ENCODE measurements at places on chromosomes 1 and 21.
A peak's percentile ranks its signal among the peaks of the same experiment; 100 is the strongest.

DNA sequence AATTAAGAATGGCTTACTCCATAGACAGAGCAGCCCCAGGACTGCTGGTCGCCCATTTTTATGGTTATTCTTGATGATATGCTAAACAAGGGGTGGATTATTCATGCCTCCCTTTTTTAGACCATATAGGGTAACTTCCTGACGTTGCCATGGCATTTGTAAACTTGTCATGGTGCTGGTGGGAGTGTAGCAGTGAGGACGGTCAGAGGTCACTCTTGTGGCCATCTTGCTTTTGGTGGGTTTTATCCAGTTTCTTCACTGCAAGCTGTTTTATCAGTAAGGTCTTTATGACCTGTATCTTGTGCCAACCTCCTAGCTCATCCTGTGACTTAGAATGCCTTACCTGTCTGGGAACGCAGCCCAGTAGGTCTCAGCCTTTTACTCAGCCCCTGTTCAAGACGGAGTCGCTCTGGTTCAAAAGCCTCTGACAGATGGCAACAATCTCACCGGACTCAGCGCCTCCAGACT, 5.2 kb upstream of the AGPAT3 start:
- DNase-seq, result no peak

- DNase-seq, result no peak
Observed at GRCh38 chr1:192941722-192942411, 117.3 kb downstream of the UCHL5 start.

DNA sequence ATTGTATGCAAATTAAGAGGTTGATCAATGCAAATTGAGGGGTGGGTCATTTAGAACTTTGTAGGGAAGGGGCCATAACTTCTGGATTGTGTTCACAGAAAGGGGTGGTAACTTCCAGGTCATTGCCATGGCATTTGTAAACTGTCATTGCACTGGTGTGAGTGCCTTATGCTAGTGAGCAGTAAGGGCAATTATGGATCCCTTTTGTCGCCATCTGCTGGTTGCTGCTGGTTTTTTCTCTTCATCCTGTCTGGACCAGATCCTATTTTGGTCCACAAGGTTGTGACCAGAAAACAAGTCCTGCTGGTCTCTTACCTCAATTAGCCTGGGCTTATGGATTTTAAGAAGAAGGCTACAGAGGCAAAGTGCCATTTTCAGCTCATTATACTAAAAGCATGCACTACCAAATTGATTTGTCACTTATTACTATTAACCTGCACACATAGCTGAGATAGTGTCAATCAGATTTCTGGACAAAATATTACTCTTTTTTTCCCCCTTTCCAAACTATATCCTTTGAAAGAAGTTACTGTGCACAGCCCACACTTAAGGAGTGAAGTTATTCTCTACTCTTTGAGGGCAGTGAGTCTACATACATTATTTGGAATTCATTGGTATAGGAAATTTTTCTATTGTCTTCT, 196.2 kb downstream of the ZC3H11B start:
- DNase-seq, result peak; percentile 68

GRCh38 chr1:211932933-211933254, 102.3 kb upstream of the LPGAT1 start:
- no peak for DNase-seq

DNA sequence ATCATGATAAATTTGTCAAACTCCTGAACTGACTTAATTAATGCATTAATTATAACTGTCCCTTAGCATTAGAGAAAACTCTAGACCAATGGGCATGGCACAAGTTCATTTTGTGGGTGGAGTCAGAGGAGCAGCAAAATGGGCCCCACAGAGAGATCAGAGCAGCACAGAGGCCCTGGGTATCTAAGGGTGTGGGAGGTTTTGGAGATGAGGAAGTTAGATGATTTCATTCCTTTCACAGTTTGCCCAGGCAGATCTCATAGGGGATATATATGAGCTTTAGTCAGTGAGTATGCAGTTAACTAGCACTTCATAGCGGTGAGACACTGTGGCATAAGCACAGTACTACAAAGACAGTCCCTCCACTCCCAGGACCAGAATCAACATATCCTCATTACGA, 117.3 kb downstream of the MAB21L3 start:
- no peak for DNase-seq

DNA sequence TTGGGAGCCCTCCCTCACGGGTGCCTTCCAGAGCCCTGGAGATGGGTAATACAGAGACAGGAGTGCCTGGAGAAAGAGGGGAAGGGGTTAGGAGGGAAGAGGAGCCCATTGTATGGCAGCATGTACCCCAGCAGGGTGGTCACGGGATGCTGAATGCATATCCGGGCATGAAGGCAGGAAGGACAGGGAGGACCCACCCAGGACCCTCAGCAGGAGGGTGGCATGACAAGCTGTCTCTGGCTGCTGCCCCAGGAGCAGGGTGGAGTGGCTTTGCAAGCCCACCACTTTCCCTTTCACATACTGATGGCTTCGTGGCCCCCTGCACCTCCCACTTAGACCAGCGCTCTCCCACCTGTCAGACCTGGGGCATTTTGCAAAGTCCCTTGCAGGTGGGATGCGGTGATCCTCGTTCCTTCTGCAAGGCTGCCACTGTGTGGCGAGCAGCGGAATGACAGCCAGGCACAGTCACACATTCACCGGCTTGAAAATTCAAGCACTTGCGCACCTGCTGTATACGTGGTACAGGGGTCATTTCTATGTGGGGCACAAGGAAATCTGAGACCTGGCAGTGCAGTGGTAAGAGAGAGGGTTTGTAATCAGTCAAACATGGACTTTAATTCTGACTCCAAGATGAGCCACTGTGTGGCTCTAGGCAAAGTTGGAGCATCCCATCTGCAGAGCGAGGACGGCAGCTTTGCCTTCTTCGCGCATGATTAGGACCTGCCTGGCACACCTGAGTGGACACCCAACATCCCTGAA, 53.2 kb upstream of the TMEM51 start:
- DNase-seq, result peak; percentile 31

DNA sequence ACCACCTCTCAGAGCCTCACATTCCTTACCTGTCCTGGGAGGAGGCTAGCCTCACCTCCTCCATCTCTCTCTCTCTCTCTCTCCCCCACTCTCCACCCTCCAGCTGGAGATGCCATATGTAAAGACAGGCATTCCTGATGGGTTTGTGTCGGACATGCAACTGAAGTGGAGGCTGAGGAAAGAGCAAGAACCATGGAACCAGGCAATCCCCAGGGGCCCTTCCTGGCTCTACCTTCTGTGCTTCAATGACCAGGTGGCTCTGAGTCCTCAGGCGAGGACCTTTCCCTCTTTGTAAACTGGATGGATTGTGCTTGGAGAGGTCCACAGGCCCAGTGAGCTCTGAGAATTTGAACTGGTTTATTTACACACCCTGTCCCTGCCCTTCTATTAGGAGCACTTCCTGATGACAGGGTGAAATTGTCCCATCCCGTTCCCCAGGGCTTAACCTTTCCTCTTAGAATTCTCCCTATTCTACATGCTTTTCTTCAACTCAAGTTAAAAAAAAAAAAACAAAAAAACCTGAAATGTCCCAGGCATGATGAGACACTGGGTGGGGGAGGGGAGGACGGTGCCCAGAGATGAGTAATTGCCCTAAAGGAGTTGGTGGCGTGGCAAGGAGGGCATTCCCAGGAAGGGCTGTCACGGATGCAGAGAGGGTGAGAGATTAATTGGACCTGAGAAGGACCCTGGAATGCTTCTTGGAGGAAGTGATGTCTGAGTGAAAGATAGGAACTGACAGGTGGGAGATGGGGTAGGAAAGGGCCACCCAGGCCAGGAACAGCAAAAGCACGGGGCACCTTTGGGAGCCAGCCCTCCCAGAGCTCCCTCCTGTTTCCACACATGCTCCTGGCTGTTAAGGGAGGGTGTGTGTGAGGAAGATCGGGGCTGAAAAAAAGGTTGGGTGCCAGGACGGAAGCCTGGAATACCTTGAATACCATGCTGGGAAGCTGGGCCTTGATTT, 50.2 kb upstream of the WASF2 start:
- DNase-seq, result no peak

- peak; percentile 35 for DNase-seq
Observed at GRCh38 chr1:240092301-240093119, 827 bp downstream of the FMN2 start.

DNA sequence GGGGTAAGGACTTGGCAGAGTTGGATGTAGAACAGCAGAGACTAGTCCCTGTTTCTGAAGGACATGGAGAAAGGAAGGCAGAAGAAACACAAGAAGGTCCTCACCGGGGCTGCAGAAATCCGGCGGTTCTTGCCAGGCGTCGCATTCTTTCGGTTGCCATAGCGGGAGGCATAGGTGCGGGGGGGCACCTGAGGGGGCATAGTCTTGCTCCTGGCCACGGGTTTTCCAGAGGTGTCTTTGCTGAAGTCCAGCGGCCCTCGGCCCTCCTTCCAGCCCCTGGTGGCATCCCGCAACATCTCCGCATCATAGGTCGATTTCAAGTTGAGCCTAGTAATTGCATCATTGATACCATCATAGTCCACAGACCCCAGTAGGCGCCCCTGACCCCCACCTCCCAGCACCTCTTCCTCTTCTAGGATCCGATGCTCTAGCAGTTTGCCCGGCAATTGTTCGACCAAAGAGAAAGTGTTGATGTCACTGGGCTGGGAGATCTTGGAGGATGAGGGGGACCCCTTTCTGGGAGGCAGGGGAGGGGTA, 25.8 kb downstream of the PIK3C2B start:
- no peak for DNase-seq

GRCh38 chr1:165856021-165856420, 28.6 kb downstream of the UCK2 start:
- DNase-seq, result no peak

DNA sequence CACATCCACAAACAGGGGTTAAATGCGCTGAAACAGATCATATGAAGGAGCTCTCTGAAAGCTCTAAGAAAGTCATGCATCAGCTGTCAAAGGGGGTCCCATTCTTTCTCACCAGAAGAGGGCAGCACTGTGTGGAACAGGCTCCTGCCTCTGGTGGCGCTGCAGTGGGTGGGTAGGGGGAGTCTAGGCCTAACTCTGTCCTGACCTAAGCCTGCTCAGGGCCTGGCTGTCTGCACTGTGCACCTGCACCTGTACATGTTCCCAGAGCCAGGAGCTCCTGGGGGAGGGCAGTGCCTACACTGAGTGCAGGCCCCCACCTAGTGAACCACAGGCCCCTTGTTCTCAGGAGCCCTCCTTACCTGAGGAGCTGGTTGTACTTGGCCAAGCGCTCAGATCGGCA, 16.0 kb downstream of the ENO1 start:
- no peak for DNase-seq

DNA sequence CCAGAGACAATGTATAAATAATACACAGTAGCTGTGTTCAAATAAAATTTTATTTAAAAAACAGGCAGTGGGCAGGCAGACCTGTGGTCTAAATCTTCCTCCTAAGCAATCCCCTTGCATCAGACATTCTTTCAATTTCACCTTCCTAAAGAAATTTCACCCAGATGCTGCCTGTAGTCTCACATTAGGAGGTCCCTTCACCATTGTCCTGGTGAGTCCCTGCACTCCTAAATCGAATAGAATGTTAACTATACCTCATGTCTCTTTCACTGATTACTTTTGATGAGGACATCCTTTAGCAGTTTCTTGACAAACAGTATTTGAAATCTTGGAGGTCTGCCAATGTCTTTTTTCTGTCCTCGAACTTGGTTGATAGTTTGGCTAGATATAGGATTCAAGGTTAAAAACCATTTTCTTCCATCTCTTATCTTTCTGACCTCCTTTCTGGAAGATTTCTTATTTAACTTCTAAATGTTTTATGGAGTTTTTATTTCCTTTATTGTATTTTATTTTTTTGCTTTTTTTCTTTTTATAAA, 77.5 kb downstream of the LPGAT1 start:
- no peak for DNase-seq

DNA sequence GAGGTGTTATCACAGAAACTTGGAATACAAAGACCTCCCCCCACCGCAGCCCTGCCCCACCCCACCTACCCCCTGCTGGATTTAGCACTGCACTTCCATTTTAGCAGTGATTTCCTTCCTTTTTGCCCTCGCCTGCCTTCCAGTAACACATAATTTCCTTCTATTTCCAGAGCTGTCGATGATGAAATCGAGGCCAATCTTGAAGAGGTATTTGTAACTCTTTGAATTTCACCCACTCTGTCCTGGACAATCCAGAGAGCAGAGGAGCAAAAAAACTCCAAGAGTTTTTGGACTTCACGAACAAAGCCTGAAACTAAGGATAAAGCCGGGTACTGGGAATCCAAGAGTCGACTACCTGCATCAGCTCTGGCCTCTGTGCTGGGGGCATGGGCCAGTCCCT, 49.1 kb downstream of the CAPN2 start:
- DNase-seq, result no peak

DNA sequence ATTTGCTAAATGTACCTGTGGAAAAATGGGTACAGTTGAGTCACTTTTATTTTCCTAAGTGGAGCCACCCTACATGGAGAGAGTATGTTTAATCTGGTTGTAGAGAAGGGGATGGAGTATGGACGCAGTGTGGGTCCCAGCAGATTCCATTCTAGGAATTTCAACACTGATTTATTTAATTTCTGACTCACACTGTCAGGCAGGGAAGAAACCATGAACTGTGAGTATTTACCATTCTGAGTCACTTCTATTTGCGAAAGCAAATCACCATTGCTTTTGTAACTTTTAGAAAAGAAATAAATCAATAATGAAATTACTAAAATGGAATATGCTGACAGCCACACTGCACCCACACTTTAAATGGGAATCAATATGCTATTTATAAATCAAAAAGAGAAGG, 339.0 kb downstream of the DSCAM start:
- no peak for DNase-seq

- no peak for DNase-seq
Observed at GRCh38 chr1:158011714-158012113, 18.3 kb downstream of the KIRREL1 start.

- DNase-seq, result peak; percentile 32
Observed at GRCh38 chr1:30384286-30385245, 338.8 kb downstream of the MATN1 start.

GRCh38 chr1:110433803-110434202, 17.1 kb upstream of the PROK1 start:
- DNase-seq, result no peak

DNA sequence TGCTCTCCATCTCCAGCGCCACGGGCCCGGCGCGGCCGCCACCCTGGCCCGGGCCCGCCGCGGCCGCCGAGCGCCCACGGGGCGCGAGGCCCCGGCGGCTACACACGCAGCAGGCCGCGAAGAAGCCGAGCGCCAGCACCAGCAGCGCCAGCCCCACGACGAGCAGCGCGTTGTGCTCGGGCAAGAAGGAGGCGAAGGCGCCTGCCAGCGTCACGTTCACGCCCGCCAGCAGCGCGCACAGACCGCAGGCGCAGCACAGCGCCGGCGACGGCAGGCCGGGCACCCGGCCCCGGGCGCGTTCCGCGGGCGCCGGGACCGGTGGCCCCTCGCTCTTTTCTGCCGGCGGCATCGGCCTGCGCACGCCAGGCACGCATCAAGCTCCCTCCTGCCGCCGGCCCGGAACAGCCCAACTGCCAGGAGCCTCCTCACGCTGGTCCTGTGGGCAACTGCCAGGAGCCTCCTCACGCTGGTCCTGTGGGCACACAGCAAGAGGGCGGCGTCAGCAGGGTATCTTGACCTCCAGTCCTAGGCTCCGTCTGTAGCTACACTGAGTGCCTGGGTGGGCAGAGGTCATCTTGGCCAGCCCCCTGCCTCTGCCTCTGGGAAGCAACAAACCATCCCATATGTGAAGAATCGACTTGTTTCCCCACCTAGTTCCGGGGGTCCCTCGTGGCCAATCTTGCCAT, 18.1 kb downstream of the KNCN start:
- DNase-seq, result no peak

- DNase-seq, result no peak
Observed at GRCh38 chr1:107879927-107880326, 85.1 kb downstream of the VAV3 start.

GRCh38 chr1:18155881-18156385, 48.3 kb downstream of the IGSF21 start:
- no peak for DNase-seq

- DNase-seq, result no peak
Observed at GRCh38 chr1:12341667-12342066, 111.8 kb downstream of the VPS13D start.
